EH (cell line): ENCODE measurements at places on chromosomes 1 and 21.

- peak; percentile 25 for DNase-seq
Measured at GRCh38 chr1:235648407-235648907, 1.1 kb downstream of the GNG4 start.

GRCh38 chr1:178311164-178311563, 185.6 kb downstream of the CLEC20A start:
- peak; percentile 60 for DNase-seq

- peak; percentile 70 for DNase-seq
Measured at GRCh38 chr1:21212126-21212525, 35.4 kb upstream of the EIF4G3 start.

GRCh38 chr1:168430321-168430720, 113.5 kb downstream of the XCL2 start:
- DNase-seq: no peak

DNA sequence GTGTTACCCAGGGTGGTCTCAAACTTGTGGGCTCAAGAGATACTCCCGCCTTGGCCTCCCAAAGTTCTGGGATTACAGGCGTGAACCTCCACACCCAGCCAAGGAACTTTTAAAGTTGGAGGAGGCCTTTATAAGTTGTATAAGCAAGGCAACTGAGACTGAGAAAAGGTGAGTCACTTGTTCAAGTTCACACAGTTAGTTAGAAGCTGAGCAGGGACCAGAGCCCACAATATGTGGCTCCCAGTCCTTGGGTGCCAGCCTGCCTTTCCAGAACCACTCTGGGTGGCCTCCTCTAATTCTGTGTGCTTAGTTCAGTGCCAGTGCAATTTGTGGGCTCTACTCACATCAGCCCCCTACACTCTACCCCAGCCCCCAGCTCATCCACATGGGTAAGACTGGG, 3.7 kb downstream of the RAB25 start:
- no peak for DNase-seq

DNA sequence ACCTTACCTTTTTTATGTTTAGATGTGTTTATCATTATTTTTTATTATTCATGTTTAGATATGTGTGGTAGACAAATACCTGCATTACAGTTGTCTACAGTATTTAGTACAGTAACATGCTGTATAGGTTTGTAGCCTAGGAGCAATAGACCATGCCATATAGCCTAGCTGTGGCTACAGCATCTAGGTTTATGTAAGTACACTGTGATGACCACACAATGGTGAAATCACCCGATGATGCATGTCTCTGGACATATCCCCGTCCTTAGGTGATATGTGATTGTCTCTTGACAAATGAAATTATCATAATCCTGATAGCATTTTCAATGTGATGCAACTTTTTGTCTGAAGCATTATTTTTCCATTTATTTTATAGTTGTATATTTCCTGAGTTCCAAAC, 121.2 kb downstream of the DISP1 start:
- no peak for DNase-seq

- peak; percentile 85 for DNase-seq
Measured at GRCh38 chr1:229410692-229411433, 23.0 kb downstream of the ACTA1 start.

GRCh38 chr1:117689997-117690625, 84.3 kb downstream of the TENT5C start:
- DNase-seq: no peak

DNA sequence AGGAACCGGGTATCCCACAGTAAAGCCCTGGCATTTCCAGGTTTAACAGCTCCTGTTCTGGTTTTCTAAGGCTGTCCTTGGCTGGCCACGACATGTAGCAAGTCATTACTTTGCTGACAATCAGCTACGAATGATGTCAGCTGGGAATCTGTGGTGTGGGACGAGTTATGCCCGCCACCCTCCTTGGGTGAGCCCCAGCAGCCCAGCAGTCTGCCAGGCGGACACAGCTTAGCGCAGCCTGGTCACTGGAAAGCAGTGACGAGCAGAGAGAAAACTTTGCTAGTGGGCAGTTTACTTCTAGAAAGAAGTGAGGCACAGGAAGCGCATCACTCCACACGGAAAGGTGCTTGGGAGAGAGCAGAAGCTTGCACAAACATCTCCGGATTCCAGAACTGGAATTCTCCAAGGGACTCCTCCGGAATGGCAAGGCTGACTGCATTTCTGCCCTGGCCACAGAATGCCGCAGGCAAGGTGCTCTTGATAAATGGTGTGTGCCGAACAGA, 15.5 kb upstream of the ZNF436 start:
- DNase-seq: peak; percentile 32

GRCh38 chr1:82065916-82066315, 265.2 kb downstream of the ADGRL2 start:
- no peak for DNase-seq

- DNase-seq: no peak
Measured at GRCh38 chr1:21762022-21762404, 20.9 kb downstream of the USP48 start.

- no peak for DNase-seq
Measured at GRCh38 chr1:54405898-54406293, 298 bp downstream of the SSBP3 start.
